Thyroid gland (tissue), 4 donors: ENCODE measurements at places on chromosomes 12 and 14.

GRCh38 chr14:62053188-62053587 lies 291.0 kb downstream of the SNAPC1 start:
- no peak for DNase-seq

DNA sequence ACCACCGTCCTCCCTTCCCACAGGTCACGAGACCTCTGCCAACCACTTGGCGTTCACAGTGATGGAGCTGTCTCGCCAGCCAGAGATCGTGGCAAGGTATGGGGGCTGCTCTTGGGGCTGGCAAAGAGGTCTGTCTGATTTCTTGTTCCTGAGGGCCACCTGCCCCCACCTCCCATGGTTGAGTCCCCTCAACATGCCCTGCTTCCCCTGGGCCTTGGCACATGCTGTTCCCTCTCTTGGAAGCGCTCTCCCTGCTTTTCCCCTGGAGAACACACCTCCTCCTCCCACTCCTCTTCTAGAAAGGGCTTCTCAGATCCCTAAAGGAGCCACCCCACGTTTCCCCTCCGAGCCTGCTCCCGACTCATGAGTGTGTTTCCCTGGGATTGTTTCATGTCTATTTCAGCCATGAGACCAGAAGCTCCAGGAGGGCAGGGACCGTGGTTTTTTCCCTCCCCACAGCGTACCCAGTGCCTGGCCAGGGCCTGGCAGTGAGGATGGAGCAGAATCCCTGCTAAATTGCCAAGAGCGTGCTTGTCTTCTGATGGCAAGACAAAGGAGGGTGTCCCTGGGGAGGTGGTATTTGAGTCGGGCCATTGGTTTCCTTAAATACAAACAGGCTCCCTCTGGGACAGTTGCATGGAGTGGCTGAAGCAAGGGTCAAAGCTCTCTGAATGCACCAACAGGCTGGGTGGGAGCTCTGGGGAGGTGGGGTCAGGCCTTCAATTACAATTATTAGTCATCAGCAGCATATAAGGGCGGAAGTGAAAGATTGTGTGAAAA lies 34.1 kb downstream of the CYP46A1 start:
- DNase-seq = no peak

GRCh38 chr12:58633479-58633878 lies 286.8 kb downstream of the LRIG3 start:
- DNase-seq = no peak

DNA sequence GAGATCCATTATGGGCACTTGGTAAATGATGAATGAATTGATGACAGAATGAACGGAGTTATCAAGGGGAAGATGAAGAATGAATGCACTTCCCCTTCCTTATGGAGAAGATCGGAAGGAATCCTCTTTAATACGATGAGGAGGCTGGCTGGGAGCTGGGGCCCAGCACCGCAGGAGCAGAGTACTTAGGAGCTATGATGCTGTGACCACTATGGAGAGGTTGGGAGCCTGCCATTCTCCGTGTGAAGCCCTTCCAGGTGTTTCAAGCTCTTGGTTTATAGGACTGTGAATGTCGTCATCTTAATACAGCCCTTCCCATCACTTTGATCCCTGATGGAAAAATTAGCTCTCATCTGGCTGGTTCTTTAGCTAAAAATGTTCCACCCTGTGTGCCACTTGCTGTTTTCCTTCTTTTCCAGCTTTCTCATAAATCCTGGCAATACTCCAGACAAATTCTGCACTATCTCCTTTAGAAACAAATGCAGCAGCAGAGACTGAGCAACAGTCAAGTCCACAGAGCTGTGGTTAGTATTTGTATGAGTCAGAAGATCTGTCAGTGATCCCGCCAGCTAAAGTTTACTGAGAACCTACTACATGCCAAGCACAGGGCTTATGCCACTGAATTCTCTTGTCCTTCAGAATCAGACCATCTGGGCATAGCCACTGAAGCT lies 263.1 kb upstream of the CRY1 start:
- DNase-seq = peak; percentile 42
